NCI-H1930 (cell line): ENCODE measurements at places on chromosomes 1 and 21.

DNA sequence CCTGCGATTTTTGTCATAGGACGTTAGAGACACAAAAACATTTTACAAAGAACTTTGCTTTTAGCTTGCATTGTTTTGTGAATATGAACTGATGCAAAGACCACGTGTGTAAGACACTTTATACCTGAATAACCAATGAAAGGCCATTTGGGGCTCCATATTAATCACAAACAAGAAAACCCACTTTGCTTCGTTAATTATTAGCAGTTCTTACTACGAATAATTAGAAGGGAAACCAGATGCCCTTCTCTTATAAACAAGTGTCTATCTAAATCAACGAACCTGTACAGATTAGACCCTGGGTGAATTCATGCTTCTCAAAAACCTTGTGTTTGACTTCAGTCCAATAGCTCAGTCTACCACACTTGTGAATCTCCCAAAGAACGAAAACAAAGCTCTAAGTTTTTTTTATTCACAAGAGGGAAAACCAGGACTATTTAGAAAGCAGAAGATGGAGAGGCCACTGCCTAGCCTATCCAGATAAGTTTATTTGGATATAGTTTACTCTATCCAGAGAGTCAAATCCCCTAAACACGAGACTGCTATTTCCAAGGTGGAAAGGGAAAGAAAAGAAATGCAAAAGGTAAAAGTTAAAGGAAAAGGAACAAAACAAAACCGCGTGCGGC, 897 bp downstream of the CYYR1 start:
- no peak for DNase-seq

GRCh38 chr1:209809611-209810010, 3.7 kb upstream of the IRF6 start:
- no peak for DNase-seq

DNA sequence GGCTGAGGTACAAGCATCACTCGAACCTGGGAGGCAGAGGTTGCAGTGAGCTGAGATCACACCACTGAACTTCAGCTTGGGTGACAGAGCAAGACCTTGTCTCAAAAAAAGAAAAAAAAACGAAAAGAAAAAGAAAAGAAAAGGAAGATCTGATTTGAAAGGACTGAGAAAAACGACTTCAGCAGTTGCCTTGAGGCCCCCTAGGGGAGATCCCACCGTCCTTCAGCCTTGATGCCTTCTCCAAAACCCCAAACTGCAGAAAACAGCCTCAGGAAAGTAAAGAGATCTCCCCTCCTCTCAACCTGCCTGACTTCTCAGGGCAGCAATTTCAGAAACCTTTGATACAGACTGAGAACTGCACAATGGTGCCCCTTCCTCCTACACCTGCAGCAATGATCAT, 50.9 kb upstream of the BCAR3 start:
- DNase-seq = no peak

- no peak for DNase-seq
Observed at GRCh38 chr21:16777041-16777720, 735.7 kb upstream of the CXADR start.

GRCh38 chr21:44437371-44437695, 18.0 kb upstream of the LRRC3 start:
- no peak for DNase-seq

- no peak for DNase-seq
Observed at GRCh38 chr1:51331206-51332100, 1.1 kb upstream of the TTC39A start.

GRCh38 chr21:41894922-41895557, 15.9 kb upstream of the PRDM15 start:
- DNase-seq = no peak

GRCh38 chr1:243435836-243436235, 180.0 kb downstream of the SDCCAG8 start:
- DNase-seq = no peak

- no peak for DNase-seq
Observed at GRCh38 chr1:48761411-48761810, 15.3 kb downstream of the BEND5 start.

- no peak for DNase-seq
Observed at GRCh38 chr1:203480525-203481084, 5.0 kb downstream of the PRELP start.

GRCh38 chr1:50808296-50808695, 151.8 kb downstream of the FAF1 start:
- no peak for DNase-seq

DNA sequence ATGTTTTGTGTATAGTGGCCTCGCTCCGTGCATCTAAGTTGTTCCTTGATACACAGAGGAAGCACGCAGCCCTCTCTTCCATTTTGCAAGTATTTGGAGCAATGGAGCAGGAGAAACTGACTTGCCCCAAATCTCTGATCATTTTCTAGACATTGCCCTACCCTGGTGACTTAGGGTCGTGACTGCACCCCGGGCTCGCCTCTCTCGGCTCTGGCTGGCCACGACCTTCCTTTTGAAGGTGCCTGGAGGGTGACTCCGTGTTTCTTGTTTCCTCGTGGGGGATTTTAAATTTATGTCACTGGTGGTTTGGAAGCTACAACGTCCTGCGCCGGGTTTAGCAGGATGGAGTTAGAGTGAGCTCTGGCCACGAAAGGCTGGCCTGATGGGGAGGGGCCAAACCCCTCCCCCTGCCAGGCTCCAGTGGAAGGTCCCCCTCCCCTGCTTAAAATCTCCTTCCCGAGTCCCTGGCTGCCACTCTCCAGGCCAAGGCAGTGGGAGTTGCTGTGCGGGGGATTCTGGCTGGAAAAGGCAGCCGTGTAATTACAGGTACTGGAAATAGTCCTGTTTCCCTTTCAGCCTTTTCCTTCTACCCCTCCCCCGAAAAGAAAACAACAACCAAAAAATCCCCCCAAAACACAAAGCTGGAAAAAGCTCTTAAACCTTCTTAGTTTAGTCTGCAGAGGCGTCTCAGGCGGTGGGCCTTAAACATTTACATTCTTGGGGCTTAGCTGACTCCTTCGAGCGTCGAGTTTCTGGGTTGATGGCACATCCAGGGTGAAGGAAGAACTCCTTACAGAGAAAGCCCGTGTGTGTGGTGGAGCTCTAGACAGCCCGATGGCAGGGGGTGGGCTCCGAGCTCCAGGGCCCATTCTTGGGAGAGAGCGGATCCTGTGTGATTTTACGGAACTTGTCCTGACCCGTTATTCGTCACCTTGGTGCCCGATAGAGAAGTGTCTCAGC, 28.1 kb downstream of the SPSB1 start:
- no peak for DNase-seq

GRCh38 chr1:57800376-57800775, 376.5 kb upstream of the DAB1 start:
- no peak for DNase-seq

GRCh38 chr21:45386728-45387371, 18.1 kb upstream of the COL18A1 start:
- no peak for DNase-seq

- DNase-seq = no peak
Observed at GRCh38 chr1:11952455-11953109, 18.1 kb downstream of the PLOD1 start.

DNA sequence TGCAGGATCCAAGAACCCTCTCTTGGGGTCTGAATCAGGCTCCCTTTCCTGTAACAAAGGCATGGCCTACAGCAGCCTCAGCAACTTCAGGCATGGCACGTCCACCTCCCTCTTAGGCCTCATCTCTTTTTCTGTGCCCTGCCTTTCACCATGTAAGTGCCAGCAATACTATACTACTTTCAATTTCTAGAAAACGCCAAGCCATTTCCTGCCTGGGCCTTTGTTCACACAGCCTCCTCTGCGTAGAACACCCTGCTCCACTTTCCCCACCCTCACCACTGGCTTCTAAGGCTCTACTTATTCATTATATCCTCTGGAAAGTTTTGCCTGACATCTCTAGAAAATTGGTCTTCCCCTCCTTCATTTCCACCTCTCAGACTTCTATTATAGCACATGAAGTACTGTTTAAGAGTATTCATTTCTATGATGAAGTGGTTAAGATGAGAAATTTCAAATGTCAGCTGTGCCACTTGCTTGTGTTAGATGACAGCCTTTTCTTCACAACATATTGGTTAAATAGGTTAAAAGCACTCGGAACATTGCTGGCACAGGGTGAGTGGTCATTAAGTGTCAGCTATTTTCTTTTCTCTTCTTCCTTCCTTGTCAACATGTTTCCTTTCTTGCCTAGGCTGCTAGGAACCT, 41.6 kb upstream of the VWA5B1 start:
- DNase-seq = no peak

DNA sequence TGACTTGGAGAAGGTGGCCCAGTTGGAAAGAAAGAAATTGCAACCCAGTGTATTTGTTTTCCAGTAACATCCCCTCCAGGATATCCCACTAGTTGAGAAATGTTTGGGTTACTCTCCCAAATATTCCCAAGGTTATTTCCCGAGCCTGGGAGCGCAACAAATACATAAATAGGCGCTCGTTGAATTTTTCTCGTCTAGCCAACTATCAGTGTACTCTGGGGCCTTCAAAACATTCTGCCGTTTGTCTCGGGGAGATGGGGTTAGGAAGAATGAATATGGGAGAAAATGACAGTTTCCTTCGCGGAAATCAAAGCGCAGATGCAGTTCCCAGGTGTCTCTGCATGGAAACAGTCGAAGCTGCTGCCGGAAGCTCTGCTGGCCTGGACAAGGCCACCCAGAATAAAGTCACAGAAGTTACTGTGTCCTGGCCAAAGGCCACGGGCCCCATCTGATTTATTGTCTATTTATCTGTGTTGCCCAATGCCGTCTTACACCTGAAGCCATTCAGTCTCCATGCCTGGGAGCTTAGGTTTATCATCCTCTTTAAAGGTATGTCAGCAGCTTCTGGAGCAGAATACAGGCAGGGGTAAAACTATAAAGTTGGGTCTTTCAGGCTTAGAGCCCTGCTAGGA, 1.0 kb downstream of the C1orf115 start:
- DNase-seq = no peak
